ENCODE measurements at places on chromosomes 7 and 10.

DNA sequence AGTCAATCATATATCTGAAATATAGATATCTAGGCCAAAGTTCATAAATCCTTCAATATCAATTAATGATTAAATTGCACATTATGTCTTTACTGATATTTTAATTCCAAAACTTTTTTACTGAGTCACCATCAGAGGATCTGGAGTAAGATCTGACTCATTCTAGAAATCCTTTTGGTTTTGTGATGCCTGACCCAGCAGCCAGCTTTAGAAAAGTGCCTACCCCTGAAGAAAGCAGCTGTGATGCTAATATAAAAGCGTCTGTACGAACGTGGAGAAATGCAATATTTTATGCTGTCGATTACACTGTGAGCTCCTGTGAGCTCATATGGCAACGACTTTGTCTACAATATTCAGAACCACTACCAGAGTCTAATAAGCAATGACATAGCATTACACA lies 142.5 kb upstream of the LRRTM3 start:
- no peak for DNase-seq

DNA sequence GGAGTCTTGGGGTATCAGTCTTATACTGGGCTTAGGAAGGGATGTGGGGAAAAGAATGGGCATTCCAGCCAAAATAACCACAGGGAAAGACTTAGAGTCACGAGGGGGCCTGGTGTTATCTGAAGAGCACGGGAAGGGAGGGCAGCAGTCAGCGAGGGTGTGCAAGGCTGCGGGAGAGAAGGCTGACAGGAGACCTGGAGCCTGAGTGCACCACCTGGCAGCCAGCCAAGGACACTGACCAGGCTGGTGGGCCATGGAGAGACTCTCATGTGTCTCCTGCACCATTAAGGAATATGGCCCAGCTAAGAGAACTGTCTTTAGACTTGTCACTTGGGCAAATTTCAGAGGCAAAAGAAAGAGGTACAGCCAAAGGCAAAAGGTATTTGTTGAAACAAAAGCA lies 69.6 kb downstream of the PKD1L1 start:
- no peak for DNase-seq

GRCh38 chr10:31479752-31480151 lies 160.7 kb downstream of the ZEB1 start:
- DNase-seq = no peak

- DNase-seq = no peak
Measured at GRCh38 chr10:120945801-120946302, 94.7 kb downstream of the WDR11 start.

DNA sequence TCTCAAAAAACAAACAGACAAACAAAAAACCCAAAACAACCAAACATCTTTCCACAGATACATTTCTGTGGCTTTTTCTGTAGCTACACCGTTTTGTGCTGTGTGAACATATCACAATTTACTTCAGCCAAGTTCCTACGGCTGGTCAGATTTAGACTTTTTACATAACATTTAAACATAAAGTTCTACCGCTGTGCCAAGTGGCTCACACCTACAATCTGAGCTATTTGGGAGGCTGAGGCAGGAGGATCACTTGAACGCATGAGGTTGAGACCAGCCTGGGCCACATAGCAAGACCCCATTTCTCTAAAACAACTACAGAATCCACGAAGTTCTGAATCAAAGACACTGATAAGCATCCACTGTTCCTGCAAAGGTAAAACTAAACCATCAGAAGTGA lies 30.3 kb downstream of the DAGLB start:
- DNase-seq = no peak

- DNase-seq = no peak
Measured at GRCh38 chr7:38873433-38873832, 35.6 kb downstream of the VPS41 start.

DNA sequence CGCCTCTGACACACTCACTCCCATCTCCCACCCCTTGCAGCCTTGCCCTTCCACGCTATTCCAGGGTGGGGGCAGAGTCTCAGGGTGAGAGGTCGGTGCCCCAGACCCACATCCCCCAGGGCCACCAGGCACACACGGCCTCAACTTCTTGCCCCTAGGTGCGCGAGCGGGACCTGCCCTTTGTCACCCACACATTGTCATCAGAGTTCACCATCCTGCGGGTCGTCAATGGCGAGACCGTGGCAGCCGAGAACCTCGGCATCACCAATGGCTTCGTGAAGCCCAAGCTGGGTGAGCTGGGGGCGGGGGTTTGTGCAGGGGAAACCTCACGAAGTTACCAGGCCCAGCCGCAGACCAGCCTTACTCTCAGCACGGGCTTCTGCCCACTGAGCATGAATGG lies 53.3 kb downstream of the CASTOR2 start:
- DNase-seq = no peak

DNA sequence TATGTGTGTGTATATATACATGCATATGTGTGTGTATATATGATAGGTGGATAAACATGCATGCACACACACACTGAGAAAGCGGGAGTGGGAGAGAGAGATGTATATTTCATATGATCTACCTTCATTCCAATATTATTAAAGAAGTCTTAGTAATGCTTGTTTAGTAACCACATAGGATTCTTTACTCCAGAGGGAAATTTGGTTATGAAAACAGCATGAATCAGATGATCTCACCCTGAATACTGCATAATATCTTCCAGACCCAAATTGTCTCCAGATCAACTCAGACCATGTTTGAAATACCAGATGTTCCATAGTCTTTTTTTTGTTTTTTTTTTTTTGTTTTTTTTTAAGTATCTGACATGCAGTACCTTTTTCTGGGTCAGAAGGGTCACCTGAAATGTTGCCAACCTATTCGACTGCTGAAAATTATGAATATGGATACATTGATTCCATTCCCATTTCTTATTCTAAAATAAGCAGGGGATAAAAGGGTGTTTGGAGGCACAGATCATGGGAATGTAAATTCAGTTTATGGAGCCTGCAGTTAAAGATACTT lies 17.4 kb downstream of the TES start:
- DNase-seq = no peak

GRCh38 chr10:132476146-132477065 lies 61.2 kb upstream of the INPP5A start:
- no peak for DNase-seq

- no peak for DNase-seq
Measured at GRCh38 chr10:69303632-69304051, 25.3 kb downstream of the HK1 start.

Data from NCI-H1694 (cell line).